ENCODE measurements at places on chromosomes 7 and 10. TPM values are rescaled to one million over a fixed set of nuclear protein-coding genes. Genes with fewer than 3 reads are reported as not detected.

The MUC12 gene
- not detected for total RNA-seq

The MYO1G gene
- not detected for total RNA-seq

The FXYD4 gene
- not detected for total RNA-seq

The SNX10 gene
- total RNA-seq = 19.5 TPM

The SPDYE3 gene
- total RNA-seq = not detected

The AKR1C8 gene
- total RNA-seq = not detected

The LSM5 gene
- 80.2 TPM for total RNA-seq

The CPA2 gene
- 0.65 TPM for total RNA-seq

The IDI2 gene
- not detected for total RNA-seq

The CDC14C gene
- 0.54 TPM for total RNA-seq

The ESYT2 gene
- 33.4 TPM for total RNA-seq

The KAZALD1 gene
- total RNA-seq = 0.77 TPM

- DNase-seq = no peak
- H3K4me3 ChIP-seq = no peak overlapping the region
These were observed 71.4 kb upstream of the SH2B2 start for GRCh38 chr7:102215256-102215655.

DNA sequence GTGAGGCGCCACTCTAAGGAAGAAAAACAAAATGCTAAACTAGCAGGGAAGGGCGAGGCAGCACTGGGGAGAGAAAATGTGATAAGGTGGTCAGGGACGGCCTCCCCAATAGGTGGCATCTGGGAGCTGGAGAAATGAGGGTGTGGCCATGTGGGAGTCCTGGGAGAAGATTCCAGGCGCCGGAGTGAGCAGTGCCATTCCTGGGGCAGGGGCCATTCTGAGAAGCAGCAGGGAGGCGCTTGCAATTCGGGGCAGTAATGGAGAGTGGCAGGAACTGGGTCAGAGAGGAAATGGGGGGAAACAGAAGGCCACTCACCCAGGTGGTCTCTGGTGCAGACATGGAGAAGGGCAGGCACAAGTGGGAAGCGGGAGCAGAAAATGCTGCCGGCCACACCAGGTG, 61.8 kb upstream of the LRRC18 start:
- H3K27me3 ChIP-seq = no peaks in the 10 kb centered on the region
- H3K27ac ChIP-seq = no peak overlapping the region
- peak; percentile 53 for DNase-seq
- no peaks in the 10 kb centered on the region for H3K4me1 ChIP-seq
- no peaks in the 10 kb centered on the region for H3K36me3 ChIP-seq
- H3K4me3 ChIP-seq = no peak overlapping the region

GRCh38 chr10:119483839-119484238, 58.7 kb downstream of the RGS10 start:
- no peaks in the 10 kb centered on the region for H3K36me3 ChIP-seq
- H3K4me1 ChIP-seq = peaks cover 8% of the 10 kb centered on the region
- peaks cover 20% of the 10 kb centered on the region for H3K27me3 ChIP-seq

DNA sequence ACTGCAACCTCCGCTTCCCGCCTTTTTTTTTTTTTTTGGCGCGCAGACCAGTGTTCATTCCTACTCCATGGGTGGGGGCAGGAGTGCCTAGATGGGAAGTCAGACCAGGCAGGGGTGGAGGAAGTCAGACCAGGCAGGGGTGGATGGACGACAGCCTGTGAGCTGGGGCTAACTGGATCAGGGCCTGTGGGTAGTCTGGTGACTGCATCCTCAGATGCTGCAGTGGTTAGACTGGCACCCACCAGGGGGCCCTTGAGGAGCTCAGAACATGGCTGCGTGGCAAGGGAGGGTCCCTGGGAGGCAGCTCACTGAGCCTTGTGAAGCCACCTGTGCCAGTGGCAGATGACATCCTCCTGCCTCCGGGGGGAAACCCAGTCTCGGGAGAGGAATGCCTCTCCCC, 35.1 kb downstream of the RCC1L start:
- no peak overlapping the region for H3K4me3 ChIP-seq
- no peaks in the 10 kb centered on the region for H3K27me3 ChIP-seq
- no peaks in the 10 kb centered on the region for H3K4me1 ChIP-seq
- DNase-seq = no peak
- no peak overlapping the region for H3K27ac ChIP-seq

- no peak overlapping the region for H3K4me3 ChIP-seq
- DNase-seq = no peak
- H3K36me3 ChIP-seq = peaks cover 41% of the 10 kb centered on the region
- no peaks in the 10 kb centered on the region for H3K4me1 ChIP-seq
- no peaks in the 10 kb centered on the region for H3K27me3 ChIP-seq
- no peak overlapping the region for H3K27ac ChIP-seq
These were observed 22.3 kb downstream of the MCM10 start for GRCh38 chr10:13183625-13184024.

DNA sequence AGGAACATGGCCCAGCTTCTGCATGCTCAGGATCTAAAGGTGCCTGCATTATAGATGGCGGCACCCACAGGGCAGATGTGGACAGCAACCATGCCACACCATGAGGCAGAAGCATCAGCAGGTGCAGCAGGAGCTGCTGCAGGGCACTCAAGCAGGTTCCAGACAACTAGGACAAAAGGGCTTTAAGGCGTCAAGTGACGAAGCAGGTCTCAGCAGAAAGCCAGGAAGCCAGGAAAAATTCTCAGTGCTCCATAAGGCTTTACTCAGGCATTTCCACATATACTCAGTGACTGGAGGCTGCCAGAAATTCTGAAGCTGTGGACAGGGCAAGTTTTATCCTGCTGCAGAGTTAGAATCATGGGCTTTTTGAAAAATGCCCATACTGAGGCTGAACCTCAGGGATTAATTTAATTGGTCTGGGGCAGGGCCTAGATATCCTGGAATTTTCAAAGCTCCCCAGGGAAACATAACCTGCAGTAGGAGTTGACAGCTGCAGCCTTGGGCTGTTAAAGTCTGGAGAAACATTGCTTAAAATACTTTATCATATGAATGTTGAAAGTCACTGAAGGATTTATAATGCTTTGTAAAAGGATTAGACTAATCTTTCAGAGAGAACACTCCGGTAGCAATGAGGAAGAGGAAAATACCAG, 68.1 kb upstream of the RNF148 start:
- H3K4me1 ChIP-seq = peaks cover 56% of the 10 kb centered on the region
- no peak overlapping the region for H3K4me3 ChIP-seq
- no peaks in the 10 kb centered on the region for H3K36me3 ChIP-seq

- H3K27ac ChIP-seq = no peak overlapping the region
- DNase-seq = no peak
- H3K36me3 ChIP-seq = peaks cover 8% of the 10 kb centered on the region
- peaks cover 5% of the 10 kb centered on the region for H3K4me1 ChIP-seq
These were observed 24.2 kb upstream of the PRR15 start for GRCh38 chr7:29539471-29539870.

DNA sequence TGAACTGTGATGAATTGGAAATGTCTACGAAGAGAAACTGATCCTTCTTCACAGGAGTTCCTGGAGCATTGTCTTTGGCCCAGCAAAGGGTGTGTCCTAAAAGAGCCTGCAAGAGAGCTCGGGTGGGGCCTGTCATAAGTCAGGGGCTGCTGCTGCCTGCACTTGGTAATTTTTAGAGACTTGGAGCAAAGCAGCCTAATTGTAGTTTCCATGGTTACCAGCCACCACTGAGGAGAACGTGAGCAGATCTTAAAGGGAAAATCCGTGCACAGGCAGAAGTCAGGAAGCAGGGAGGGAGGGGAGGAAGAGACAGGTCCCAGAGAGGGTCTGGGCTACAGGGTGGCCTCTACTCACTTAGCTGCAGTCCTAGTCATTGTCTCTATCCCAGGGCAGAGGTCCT, 463.6 kb downstream of the PLXNA4 start:
- no peaks in the 10 kb centered on the region for H3K36me3 ChIP-seq
- peaks cover 17% of the 10 kb centered on the region for H3K4me1 ChIP-seq
- DNase-seq = no peak
- no peak overlapping the region for H3K4me3 ChIP-seq

GRCh38 chr7:128266883-128267594, 26.0 kb downstream of the LEP start:
- H3K27me3 ChIP-seq = no peaks in the 10 kb centered on the region
- H3K36me3 ChIP-seq = no peaks in the 10 kb centered on the region
- H3K4me1 ChIP-seq = peaks cover 21% of the 10 kb centered on the region
- peak overlapping the region; percentile 25 for H3K4me3 ChIP-seq
- H3K27ac ChIP-seq = peak overlapping the region; percentile 39
- peak; percentile 73 for DNase-seq

DNA sequence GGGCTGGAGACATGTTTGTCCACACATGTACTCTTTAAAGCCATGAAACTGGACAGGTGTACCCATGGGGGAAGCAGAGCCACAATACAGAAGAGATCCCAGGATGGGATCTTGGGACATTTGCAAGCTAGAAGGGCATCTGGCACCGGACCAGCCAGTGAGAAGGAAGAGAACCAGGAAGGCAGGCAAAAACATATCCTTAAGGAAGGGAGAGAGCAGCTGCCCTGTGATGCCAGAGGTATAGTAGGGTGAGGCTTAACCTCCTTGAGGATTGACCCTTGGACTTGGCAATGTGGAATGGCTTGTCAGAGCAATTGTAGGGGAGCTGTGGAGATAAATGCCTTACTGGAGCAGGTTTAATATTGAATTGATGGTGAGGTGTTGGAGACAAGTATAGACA, 17.9 kb upstream of the SUV39H2 start:
- no peak overlapping the region for H3K27ac ChIP-seq
- no peaks in the 10 kb centered on the region for H3K36me3 ChIP-seq
- H3K4me3 ChIP-seq = no peak overlapping the region

GRCh38 chr10:62426086-62426485, 51.9 kb downstream of the ZNF365 start:
- H3K36me3 ChIP-seq = no peaks in the 10 kb centered on the region
- H3K4me1 ChIP-seq = no peaks in the 10 kb centered on the region
- H3K27ac ChIP-seq = no peak overlapping the region
- no peak for DNase-seq
- no peak overlapping the region for H3K4me3 ChIP-seq

DNA sequence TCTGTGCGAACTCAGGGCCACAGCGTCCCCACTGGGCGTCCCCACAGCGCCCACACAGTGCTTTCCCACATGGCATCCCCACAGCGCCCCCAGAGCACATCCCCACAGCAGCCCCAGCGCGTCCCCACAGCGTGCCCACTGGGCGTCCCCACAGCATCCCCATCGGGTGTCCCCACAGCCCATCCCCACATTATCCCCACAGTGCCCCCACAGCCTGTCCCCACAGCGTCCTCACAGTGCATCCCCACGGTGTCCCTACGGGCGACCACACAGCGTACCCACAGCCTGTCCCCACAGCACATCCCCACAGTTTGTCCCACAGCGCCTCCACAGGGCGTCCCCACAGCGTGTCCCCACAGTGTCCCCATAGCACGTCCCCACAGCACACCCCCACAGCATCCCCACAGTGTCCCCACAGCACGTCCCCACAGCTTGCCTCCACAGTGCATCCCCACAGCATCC, 131.6 kb downstream of the ACTR3B start:
- no peak overlapping the region for H3K27ac ChIP-seq
- no peak overlapping the region for H3K4me3 ChIP-seq
- no peaks in the 10 kb centered on the region for H3K36me3 ChIP-seq
- DNase-seq = no peak
- H3K27me3 ChIP-seq = no peaks in the 10 kb centered on the region

GRCh38 chr10:80485076-80485945, 31.2 kb downstream of the TSPAN14 start:
- H3K36me3 ChIP-seq = no peaks in the 10 kb centered on the region
- H3K4me1 ChIP-seq = peaks cover 25% of the 10 kb centered on the region
- H3K27me3 ChIP-seq = no peaks in the 10 kb centered on the region
- H3K4me3 ChIP-seq = no peak overlapping the region

DNA sequence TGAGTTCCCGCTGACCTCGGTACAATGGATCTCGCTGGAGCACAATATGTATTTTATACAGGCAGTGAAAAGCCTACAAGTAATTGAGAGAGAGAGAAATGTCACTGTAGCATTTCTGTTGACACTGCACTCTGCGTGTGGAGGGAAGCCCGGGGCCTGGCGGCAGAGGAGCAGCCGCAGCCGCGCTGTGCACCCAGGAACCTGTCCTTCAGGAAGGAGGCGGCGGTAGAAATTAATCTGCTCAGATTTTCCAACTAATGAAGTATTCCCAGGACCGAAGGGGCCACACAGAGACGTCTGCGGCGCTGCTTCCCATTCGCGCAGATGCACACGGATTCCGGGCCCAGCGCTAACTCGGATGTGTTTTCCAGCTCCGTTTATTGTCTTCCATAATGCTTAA, 170.1 kb downstream of the EBF3 start:
- no peaks in the 10 kb centered on the region for H3K27me3 ChIP-seq
- no peaks in the 10 kb centered on the region for H3K4me1 ChIP-seq
- H3K27ac ChIP-seq = no peak overlapping the region
- no peak overlapping the region for H3K4me3 ChIP-seq

- H3K27ac ChIP-seq = no peak overlapping the region
- no peaks in the 10 kb centered on the region for H3K36me3 ChIP-seq
- H3K4me3 ChIP-seq = no peak overlapping the region
- no peaks in the 10 kb centered on the region for H3K27me3 ChIP-seq
- H3K4me1 ChIP-seq = peaks cover 8% of the 10 kb centered on the region
These were observed 89.0 kb downstream of the NEURL1 start for GRCh38 chr10:103582331-103583123.

- no peak for DNase-seq
- H3K27ac ChIP-seq = no peak overlapping the region
- H3K27me3 ChIP-seq = no peaks in the 10 kb centered on the region
- no peaks in the 10 kb centered on the region for H3K36me3 ChIP-seq
These were observed 35.2 kb upstream of the TNS3 start for GRCh38 chr7:47617131-47617530.

DNA sequence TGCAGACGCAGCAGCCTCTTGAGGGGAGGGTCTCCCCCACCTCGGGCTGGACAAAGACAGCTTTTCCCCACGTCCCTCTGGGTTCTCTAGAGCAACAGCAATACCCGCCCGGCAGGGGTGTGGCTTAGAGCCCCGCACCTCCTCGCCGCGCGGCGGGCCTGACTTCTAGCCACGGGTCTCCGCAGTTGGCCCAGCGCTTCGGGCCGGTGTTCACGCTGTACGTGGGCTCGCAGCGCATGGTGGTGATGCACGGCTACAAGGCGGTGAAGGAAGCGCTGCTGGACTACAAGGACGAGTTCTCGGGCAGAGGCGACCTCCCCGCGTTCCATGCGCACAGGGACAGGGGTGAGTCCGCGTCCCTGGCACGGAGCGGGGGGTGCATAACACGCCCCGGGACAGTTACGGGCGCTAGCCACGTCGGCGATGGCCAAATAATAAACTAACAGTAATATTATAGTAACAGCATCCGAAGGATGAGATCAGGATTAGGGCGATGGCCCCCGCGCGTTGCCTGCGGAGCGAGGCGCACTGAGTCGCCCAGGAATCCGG, 1.2 kb downstream of the CYP2E1 start:
- no peak overlapping the region for H3K27ac ChIP-seq
- no peak overlapping the region for H3K4me3 ChIP-seq
- H3K27me3 ChIP-seq = no peaks in the 10 kb centered on the region
- no peak for DNase-seq
- H3K4me1 ChIP-seq = no peaks in the 10 kb centered on the region

- no peak for DNase-seq
- H3K27ac ChIP-seq = peak overlapping the region; percentile 86
- peaks cover 65% of the 10 kb centered on the region for H3K4me1 ChIP-seq
- H3K27me3 ChIP-seq = no peaks in the 10 kb centered on the region
- no peaks in the 10 kb centered on the region for H3K36me3 ChIP-seq
These were observed 400.8 kb downstream of the REEP3 start for GRCh38 chr10:63921908-63922467.

GRCh38 chr10:68506411-68506810, 20.9 kb downstream of the SLC25A16 start:
- H3K27ac ChIP-seq = no peak overlapping the region
- no peak for DNase-seq
- H3K4me1 ChIP-seq = no peaks in the 10 kb centered on the region
- no peaks in the 10 kb centered on the region for H3K36me3 ChIP-seq
- no peak overlapping the region for H3K4me3 ChIP-seq

- DNase-seq = peak; percentile 80
- no peaks in the 10 kb centered on the region for H3K27me3 ChIP-seq
- H3K4me3 ChIP-seq = no peak overlapping the region
- no peaks in the 10 kb centered on the region for H3K36me3 ChIP-seq
These were observed 287.2 kb upstream of the MKLN1 start for GRCh38 chr7:131040467-131040932.

Measured in neural progenitor cell (in vitro differentiated cells).